ENCODE measurements at places on chromosomes 7 and 10.

DNA sequence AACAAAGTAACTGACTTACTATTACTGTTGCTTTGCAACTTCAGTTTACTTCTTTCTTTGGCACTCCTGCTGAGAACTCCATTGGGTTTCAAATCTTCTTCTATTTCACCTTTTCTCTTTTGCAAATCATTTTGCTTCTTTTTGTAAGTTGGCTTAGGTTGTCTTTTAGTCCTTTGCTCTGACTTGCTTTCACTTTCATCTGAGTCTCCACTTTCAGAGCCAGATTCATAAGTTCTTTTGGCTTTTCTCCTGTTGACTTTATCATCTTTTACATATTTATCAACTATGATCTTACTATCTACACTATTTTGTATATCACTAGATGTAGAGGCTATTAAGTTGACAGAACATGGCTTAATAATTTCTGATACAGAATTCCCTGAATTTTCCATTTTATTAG is 73.4 kb downstream of the NRBF2 start:
- no peak for DNase-seq

GRCh38 chr10:122657729-122658128 is 41.9 kb downstream of the C10orf120 start:
- DNase-seq = no peak

DNA sequence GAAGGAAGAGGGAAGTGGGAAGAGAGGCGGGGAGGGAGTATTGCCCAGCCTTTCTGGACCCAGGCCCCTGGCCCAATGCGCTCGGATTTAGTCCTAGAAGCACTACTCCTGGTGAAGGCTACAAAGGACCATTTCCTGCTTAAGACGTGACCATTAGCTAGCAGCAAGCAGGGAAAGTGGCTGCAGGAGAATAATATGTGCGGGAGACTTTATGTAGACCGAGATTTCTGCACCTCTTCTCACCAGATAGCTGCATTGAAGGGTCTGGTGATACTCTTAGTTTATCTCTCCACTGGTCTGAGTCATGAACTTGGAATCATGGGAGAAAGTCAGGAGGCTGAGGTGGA is 3.1 kb downstream of the VAX1 start:
- no peak for DNase-seq

- peak; percentile 83 for DNase-seq
Measured at GRCh38 chr10:63157845-63158624, 24.9 kb downstream of the NRBF2 start.

DNA sequence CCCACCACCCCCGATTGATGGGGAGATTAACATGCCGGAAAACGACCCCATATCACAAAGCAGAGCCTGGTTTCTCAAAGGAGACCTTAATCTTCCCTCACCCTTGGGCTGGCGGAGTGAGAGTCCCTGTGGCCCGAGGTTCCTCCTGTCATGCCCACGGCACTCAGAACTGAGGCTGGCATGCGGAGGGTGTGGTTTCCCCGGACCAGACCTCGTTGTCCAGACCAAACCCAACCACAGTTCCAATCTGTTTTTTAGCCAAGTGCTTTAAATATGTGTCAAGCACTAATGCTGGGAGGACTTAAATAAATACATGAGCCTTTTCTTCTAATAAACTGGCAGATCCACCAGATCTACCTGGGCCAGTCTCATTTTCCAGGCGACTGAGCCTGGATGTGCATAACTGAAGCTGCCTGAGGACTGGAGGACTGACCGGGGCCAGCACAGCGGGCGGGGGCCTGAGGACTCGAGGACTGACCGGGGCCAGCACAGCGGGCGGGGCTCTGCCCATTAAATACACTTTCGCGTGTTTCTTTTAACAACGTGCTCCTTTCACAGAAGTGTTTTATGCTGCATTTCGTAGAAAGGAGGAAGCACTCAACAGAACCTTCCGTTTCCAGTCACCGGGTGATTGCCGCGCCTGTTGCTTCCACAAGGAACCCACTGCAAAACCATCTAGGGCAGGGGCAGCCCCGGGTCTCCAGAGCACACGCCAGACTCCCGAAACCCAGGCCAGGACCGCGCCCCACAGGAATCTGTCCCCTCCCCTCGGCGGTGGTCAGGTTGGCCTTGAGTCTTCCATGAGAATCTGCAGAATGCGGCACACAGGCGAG is 334.6 kb downstream of the PTPRN2 start:
- no peak for DNase-seq

DNA sequence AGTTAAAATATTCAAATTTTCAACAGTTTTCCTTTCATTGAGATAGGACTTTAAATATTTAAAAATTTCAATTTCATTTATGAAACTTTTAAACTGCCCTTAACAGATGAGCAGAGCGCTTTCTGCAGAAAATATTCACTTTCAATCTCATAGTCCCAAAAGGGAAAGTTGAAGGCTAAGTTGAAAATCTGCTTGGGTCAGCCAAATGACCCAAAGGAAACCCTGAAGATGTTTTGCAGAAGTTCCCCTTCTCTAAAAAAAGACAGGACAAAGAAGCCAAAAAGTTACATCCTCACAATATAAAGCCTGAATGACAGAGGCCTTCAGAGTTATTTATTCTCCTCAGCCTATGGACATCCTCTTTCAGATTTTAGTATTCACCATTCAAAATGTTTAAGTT is 17.6 kb upstream of the SCIN start:
- no peak for DNase-seq

DNA sequence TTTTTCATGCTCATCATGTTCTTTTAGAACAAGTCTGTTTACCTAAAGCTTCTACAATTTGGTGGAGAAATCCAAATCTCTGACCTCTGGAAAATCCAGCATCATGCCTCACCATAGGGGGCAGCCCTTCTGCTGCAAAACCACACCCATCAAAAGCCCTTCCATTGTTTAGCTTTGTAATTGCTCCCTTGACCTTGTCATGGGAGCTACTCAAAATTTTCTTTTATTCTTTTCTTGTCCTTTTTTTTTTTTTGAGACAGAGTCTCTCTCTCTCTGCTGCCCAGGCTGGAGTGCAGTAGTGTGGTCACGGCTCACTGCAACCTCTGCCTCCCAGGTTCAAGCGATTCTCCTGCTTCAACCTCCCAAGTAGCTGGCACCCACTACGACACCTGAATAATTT is 234.4 kb downstream of the NEBL start:
- no peak for DNase-seq

DNA sequence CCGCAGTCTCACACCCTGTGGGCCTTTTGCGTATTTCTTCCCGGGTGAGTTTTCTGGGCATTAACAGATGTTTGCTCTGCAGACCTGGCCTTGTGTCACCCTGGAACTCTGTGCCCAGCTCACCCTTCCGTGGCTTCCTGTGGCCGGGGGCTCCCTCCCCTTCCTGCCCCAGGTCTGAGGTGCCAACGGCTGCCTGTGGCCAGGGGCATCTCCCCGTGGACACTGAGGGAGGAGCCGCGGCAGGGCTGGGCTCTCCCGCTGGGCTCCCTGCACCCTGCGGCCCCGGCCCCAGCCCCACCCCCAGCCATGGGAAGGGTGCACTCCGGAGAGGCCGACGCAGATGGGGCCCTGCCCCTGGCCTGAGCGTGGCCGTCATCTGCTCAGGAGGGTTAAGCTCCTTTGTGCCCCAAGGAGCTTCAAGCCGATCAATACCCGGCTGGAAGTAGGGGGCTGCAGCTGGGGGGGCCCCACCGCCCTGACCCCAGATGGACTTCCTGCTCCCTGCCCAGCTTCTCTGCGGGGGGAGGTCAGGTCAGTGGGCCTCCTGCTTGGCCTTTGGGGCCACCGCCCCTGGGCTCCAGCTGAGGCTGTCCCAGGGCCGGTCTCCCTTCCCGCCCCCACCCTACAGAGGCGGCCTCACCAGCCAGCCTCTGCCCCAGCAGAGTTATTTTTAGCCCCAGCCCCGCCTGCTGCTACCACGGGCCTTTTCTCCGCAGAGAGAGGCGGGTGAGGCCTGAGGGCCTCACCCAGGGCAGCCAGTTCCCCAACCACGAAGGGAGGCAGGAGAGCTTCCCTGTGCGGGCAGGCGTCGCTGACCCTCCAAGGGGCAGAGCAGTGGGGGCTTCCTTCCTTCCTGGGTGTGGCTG is 24.2 kb downstream of the PWWP2B start:
- no peak for DNase-seq

DNA sequence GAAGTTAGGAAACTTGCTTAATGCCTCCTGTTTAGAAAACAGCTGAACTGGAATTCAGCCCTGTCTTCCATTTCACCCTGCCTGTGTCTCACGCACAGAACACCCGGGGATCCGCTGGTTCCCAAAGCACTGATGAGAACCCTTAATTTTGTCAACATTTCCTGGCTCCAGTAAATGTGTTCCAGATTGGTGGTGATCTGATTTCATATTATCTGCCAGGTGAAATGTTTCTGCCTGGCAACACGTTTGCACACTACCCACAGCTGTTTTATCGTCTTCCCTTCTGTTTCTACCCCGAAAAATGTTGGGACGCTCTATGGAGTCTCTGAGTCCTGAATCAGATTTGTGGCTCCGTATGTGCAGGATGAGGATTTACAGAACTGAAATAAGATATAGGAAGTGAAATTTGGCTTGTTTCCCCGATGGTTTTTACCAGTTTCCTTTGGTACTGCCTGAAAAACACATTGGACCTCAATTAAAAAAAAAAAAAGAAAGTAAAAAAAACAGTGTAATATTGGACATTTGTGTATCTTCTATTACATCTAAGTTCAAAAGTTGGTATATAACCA is 29.0 kb downstream of the MRC1 start:
- no peak for DNase-seq

- DNase-seq = no peak
Measured at GRCh38 chr10:111221682-111222480, 145.1 kb downstream of the ADRA2A start.

GRCh38 chr10:88104223-88104622 is 240.8 kb downstream of the PTEN start:
- DNase-seq = no peak

DNA sequence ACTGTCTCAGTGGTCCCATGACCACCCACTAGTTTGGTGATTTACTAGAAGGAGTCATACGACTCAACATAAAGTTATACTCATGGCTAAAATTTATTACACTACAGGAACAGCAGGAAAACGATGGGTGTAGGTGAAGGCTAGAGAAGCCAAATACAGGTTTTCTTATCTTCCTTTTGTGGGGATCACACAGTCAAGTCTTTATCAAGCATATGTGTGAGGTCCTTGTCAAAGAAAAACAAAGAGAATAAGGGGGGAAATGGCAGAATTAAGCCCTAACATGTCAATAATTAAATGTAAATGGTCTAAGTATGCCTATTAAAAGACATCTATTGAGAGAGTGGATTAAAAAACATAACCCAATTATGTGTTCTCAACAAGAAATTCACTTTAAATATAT is 47.8 kb upstream of the UBN2 start:
- no peak for DNase-seq

DNA sequence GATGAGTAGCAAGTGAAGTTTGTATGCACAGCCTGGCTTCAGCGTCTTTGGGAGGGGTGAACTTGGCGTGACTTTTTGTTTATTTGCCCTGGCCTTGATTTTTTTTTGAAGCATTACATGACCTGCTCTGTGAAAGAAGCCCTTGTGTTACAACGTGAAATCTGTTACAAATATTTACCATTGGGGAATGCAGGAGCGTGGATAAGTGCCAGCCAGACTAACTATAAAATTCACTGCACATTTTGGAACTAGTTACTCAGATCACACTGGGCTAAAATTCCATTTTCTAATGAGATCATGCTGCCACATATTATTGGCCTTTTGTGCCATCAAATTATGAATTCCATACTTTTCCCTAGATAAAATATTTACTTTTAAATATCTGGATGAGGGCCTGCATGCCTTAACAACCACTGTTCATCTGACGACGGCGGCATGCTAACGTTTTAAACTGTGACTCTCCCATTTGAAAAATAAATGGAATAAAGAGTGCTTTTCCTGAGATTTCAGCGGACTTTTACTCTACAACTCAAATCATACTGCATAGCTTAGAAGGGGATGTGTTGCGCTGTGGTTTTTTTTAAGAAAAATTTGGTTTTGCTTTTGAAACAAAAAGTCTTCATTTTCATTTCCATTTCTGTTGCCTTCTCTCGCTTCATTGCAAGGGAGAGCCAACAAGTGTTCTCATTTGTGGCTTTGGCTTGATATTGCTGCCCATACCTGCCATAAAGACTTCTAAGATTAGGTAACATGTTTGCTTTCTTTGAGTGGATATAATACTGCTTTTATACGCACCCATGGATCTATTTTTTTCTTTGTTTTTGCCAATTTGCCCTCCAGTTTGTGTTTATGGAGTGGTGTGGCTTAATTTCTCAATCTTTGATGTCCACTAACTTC is 352.2 kb downstream of the TFEC start:
- DNase-seq = no peak

- DNase-seq = peak; percentile 36
Measured at GRCh38 chr7:15602236-15602635, 40.4 kb upstream of the AGMO start.

GRCh38 chr10:99711129-99711719 is 20.7 kb downstream of the COX15 start:
- DNase-seq = peak; percentile 64

- DNase-seq = peak; percentile 20
Measured at GRCh38 chr10:70584909-70585544, 17.5 kb downstream of the PRF1 start.

DNA sequence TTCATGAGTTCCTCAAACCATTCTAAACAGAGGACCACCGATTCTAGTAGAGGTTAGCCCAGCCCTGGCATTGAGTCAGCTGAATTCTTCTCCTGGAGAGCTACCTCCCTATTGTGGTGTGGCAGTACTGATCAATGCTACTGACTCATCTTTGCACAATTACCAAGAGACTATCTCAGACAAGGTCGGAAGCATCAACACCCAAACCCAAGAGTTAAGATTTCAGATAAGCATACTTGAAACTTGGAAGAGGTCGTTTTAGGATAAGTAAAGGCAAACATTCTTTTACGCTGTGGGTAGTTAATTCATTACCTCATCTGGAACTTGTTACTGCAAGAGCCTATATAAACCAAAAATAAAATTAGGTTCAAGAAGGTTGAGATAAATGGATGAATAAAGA is 154.6 kb upstream of the NRBF2 start:
- DNase-seq = no peak

DNA sequence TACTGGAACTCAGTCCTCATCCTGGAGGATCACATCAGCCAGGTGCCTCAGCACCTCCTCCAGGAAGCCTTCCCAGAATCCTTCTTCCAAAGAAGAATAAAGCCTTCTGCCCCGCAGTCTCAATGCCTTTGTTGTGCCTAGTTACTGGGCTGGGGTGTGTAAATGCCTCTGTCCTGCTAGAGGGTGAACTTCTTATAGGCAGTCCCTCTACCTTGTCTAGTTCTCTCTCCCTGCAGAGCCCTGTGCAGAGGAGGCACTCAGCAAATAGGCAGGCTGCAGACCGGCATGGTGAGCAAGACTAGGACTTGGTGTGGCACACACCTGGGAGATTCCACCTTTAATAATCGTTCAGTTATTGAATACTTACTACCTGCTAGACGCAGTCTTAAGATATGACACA is 104.7 kb upstream of the PCBD1 start:
- no peak for DNase-seq

Data from bronchial epithelial cell (primary cell).